ENCODE measurements at places on chromosomes 1 and 21.

- no peak for DNase-seq
These were observed 36.6 kb upstream of the TMEM52 start for GRCh38 chr1:1955621-1956094.

DNA sequence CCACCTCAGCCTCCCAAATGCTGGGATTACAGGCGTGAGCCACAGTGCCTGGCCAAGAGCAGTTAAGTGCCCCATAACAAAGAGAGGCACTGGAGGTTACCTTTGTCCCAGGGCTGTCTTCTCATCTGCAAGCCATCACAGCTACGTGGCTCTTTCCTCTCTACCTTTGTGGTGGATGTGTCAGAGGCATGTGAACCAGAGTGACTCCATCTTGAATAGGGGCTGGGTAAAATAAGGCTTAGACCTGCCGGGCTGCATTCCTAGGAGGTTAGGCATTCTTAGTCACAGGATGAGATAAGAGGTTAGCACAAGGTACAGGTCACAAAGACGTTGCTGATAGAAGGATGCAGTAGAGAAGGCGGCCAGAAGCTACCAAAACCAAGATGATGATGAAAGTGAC lies 59.4 kb upstream of the POU2F1 start:
- no peak for DNase-seq

GRCh38 chr1:109399326-109399957 lies 1.7 kb upstream of the SORT1 start:
- DNase-seq = no peak

DNA sequence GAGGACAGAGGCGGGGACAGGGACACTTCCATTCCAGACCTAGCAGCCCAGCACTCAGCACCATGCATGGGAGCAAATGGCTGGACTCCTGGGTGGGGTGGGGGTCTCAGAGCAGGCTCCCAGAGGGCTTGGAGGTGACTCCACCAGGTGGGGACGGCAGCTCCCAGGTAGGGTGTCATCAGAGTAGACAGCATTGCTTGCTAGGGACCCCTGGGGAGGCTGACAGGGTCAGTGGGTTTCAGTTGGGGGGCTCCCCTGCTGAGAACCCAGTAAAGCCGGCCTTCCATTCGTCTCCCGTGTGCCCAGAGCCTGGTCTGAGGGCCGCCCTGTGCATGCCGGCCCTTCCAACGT lies 4.8 kb upstream of the GJC2 start:
- DNase-seq = no peak

Data from left cardiac atrium (tissue), 4 donors.